ENCODE measurements at places on chromosomes 6 and 20. TPM values are rescaled to one million over a fixed set of nuclear protein-coding genes. Genes with fewer than 3 reads are reported as not detected.

Gene EFCAB8
- total RNA-seq = 0.32 TPM

DNA sequence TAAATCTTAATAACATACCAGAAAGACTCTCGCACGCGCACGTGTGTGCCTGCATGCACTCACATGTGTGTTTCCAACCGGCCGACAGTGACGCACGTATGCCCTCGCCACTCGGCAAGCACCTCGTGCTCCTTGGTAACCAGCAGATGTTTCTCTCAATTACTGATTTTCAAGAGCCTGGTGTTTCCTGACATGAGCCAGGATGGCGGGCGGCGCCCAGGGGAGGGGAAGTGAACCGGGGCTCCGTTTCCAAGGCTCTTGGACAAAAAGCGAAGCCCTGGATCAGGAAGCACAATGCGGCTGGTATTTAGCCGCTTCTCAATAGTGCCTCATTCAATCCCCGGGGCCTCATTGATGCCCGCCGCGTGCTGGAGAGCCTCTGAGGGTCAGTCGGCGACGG lies 37.7 kb downstream of the PMEPA1 start:
- DNase-seq = peak; percentile 28

Gene C20orf96
- 1.9 TPM for total RNA-seq

- no peak for DNase-seq
Measured at GRCh38 chr20:11539450-11539849, 378.2 kb upstream of the BTBD3 start.

DNA sequence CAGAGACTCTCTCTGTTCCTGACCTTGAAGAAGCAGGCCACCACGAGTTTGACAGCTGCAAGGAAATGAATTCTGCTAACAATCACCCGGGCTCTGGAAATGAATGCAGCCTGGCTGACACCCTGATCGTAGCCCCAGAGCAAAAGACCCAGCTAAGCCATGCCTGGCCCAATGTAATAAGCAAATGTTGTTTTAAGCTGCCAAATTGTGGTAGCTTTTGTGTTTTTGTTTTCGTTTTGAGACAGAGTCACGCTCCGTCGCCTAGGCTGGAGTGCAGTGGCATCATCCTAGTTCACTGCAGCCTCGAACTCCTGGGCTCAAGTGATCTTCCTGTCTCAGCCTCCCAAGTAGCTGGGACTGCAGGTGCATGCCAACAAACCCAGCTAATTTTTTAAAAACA lies 3.3 kb upstream of the OXT start:
- DNase-seq = peak; percentile 17

Gene SERAC1
- total RNA-seq = 13.2 TPM

- no peak for DNase-seq
Measured at GRCh38 chr20:14450256-14450655, 112.8 kb upstream of the FLRT3 start.

- DNase-seq = peak; percentile 85
Measured at GRCh38 chr6:13454286-13455221, 32.8 kb downstream of the GFOD1 start.

- peak; percentile 43 for DNase-seq
Measured at GRCh38 chr6:27332692-27333641, 20.9 kb upstream of the POM121L2 start.

GRCh38 chr6:5501837-5502236 lies 240.5 kb downstream of the FARS2 start:
- DNase-seq = no peak

Gene GRM1
- total RNA-seq = not detected

DNA sequence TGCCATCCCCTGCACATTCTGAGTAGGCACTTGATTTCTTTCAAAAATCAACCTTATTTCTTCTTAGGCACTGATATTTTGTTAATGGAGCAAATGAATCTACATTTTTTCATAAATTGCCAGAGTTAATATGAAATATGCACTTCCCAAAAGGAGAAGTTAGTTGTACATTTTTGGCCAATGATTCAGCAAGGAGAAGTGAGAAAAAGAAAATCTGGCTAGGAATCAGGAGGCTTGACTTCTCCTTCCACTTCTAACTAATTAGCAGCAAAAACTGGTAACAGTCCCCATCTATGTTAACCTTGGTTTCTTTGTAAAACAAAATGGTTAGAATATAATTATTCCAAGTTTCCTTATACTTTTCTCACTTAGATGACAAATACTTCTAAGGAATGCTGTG lies 7.0 kb upstream of the DSE start:
- DNase-seq = peak; percentile 33

Gene TCF15
- total RNA-seq = not detected

DNA sequence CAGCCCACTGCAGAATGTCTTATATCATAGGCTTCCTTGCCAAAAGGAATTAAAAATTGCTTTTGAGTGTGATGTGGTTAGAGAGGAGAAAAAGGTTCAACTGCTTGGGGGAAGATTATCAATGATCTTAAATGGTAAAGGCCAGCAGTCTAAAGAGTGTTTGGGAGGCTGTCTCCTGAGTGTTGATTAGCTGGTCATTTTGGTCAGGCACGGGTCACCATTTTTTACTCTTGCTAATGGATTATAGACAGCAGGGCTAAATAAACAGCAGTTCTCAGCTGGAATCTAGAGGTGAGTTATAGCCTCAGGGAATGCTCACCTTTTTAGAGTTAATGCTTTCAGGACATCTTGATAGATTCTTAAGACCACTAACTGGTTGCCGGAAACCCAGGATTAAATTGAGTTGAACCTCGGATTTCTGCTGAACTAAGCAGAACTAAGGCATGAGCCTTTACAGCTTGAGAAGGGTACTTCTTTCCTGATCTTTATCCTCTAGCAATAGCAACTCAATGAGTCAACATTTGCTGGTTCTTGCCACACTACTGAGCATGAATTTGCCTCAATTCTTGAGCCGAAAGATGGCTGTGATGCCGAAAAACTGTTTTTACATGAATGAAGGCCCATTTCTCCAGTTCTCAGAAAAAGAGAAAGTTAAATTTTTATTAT lies 120.4 kb downstream of the LRRC1 start:
- peak; percentile 18 for DNase-seq

- DNase-seq = peak; percentile 34
Measured at GRCh38 chr6:170178561-170179477, 112.1 kb downstream of the DLL1 start.

Gene PSORS1C2
- not detected for total RNA-seq

Gene SPEF1
- total RNA-seq = under 0.01 TPM

Gene CDH22
- not detected for total RNA-seq

DNA sequence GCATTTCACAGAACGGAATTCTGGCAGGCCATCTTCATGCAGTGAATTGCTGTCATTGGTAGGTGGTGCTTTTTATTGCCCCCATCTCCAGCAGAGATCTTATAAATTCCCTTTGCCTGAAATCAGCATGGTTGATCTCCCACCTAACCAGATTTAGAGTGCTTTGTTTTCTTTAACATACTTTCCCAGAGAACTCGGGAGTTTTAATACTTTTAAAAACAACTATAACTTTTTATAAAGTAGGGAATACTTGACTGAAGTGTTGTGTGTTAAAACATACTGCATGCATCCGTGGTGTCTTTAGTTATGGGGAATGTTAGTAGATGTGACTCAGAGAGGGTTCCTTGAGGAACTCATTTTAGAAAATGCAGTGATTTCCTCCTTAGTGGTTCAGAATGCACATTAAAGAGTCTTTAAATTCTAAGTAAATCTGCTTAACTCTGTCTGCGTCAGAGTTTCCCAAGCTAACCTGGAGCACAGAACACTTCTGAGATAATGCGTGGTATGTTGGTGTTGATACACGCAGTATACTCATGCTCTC lies 54.9 kb downstream of the AKAP12 start:
- peak; percentile 78 for DNase-seq

Gene ZC2HC1B
- total RNA-seq = not detected

GRCh38 chr6:10399451-10399850 lies 15.4 kb downstream of the TFAP2A start:
- no peak for DNase-seq

Gene RAB44
- total RNA-seq = under 0.01 TPM

Gene RTEL1
- 14.2 TPM for total RNA-seq

Gene LRRN4
- under 0.01 TPM for total RNA-seq

Gene TNFAIP3
- total RNA-seq = 3.9 TPM

DNA sequence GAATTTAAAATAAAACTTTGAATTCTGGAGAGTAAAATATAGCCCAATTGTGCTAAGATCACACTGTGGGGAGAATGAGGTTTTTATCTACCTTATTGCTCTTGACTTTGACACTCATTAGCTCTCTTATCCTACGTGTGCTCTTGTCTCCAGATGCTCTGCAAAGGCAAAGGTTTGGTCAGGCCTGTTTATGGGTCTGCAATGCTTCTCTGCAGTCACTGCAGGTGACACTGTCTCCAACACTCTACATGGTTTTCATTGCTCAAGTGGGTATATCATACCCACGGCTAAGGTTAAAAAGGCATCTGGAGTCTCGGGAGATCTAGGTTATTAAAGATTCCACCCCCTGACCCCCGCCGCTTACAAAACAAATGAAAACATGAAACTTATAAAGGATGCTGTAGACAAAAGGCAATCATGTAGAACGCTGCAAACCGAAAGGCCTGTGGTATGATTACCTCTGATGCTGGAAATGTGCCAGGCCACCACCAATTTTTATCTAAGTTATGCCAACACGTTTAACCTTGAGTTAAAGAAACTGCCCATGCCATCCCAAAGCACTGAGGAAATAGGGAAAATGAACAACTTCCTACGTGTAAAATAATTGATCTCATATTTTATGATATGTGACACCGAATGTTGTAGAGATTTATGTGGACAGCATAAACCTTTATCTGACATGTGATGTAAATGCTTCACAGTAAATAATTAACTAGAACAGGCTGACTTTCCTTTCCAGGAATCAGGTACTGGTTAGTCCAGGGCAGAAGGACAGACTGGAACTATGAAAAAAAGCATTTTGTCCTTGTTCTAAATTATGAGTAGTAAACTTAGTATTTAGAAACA lies 238.2 kb upstream of the NOX3 start:
- DNase-seq = no peak

Data from fibroblast of villous mesenchyme (primary cell).